ENCODE measurements at places on chromosomes 3 and 15.

DNA sequence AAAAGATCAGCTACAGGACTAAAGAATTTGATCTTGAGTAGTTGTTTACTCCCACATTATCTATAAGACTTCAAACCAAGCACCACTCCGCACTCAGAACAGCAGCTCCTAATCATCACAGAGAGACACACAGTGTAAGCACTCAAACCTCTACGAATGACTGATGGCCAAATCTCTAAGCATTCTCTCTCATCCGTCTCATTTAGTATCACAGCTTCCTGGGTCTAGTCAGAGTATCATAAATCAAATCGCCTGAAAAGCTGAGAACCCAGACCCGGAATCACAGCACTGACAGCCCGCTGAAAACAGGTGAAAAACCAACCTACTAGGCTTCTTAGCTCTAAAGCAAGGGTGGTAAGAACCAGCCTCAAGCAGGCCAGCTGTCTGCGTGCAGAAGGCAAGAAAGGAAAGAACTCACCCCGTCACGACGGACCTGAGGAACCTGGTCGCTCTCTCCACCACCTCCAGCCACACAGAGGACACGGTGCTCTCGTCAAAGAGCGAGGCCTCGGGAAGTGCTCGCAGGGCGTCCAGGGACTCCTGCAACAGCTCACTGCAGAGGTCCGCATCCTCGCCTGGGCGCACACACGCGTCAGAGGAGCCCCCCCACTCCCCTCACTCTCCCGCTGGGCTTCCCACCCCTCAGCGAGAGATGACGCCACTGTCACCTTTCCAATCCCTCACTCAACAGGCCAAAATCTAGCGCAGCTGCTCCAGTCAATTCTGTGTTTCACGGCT, 47.9 kb downstream of the HERC2 start:
- no peak for DNase-seq

DNA sequence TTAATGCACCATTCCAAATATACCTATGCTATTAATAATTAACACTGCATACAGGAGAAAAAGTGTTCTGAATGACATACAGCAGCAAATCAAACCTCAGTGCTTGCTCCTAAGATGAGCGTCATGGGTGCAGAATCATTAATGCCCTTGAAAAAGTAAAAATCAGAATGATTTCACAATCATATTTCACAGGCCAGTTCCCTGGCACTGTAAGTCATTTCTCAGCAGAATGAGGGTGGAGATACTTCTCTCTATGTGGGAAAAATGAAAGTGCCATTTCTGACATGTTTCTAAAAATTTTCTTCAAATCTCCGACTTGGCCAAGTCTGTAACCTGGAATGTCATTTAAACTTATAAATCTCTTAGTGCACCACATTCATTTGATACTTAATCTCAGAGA, 549.8 kb upstream of the AGTR1 start:
- DNase-seq, result no peak

DNA sequence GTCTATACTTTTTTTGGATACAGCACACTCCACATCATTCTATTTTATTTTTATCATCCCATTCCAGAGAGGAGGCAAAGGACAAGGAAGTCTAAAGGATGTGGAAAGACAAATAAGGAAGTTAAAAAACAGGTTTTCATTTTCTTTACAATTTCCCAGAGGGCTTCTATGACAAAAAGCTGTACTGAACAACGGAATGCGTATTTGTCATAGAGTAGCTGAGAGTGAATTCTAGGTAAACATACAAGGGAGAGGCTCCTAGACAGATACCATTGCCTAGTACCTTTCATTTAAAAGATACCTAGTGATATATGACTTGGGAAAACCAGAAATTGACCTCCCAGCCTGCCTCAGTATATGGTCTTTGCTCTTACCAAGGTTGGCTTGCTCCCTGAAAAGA, 341.7 kb downstream of the FHIT start:
- DNase-seq, result no peak

GRCh38 chr3:43691120-43691995, 620 bp downstream of the ABHD5 start:
- peak; percentile 7 for DNase-seq

GRCh38 chr3:195195321-195196209, 75.4 kb downstream of the XXYLT1 start:
- peak; percentile 91 for DNase-seq

DNA sequence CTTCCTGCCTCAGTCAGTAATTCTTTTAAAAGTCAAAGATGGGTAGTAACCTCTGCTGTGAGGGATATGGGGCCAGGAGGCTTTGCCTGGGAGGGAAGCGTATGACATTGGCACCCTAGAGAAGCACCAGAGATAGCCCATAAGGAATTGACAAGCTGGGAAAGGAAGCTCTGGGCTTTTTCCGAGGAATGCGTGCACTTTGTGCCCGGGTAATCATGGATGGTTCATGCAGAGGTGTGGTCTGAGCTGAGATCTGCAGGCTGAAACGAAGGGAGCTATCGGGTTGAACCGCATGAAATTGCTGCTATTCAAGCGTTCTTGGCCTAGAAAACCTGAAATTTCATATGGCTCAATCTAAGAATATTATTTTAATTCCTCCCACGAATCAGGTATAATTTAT, 127.7 kb upstream of the TLE3 start:
- no peak for DNase-seq

DNA sequence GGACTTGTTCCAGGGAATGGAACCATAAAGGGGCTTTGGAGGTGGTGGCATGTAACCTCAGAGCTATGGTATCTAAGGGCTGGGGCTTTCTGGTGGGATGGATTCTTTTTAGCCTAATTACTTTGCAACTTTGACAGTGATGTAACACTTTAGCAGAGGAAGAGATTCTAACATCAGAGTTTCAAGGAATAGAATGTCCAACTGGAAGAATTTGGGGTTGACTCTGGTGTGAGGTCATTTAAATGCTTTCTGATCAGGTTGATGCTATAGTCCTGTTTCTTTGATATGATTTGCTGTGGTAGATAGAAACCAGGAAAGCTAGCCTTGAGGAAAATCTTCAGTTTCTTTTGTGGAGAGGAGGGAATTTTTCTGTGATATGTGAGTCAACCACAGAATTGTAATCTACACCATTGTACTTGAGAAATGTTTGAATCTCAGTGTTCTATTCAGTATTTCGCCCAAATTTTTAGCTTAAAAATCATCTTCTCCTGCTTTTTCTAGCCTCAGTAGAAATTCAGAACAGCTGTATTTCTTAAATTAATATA, 40.0 kb downstream of the ATP2C1 start:
- DNase-seq, result no peak

DNA sequence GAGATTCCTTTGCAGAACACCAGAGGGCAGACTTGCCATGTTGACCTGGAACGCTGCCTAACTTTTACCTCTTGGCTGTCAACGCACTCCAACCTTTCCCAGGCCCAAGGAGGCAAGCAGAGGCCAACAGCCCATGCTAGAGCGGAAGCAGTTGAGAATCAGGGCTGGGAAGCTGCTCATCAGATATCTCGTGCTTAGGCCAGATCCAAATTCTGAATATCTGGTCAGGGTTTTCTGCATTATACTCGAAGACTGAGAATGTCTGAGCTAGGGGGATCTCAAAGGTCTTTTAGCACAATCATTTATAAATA, 2.5 kb downstream of the XIRP1 start:
- DNase-seq, result no peak

- DNase-seq, result no peak
Observed at GRCh38 chr3:57151021-57151449, 14.1 kb downstream of the IL17RD start.

DNA sequence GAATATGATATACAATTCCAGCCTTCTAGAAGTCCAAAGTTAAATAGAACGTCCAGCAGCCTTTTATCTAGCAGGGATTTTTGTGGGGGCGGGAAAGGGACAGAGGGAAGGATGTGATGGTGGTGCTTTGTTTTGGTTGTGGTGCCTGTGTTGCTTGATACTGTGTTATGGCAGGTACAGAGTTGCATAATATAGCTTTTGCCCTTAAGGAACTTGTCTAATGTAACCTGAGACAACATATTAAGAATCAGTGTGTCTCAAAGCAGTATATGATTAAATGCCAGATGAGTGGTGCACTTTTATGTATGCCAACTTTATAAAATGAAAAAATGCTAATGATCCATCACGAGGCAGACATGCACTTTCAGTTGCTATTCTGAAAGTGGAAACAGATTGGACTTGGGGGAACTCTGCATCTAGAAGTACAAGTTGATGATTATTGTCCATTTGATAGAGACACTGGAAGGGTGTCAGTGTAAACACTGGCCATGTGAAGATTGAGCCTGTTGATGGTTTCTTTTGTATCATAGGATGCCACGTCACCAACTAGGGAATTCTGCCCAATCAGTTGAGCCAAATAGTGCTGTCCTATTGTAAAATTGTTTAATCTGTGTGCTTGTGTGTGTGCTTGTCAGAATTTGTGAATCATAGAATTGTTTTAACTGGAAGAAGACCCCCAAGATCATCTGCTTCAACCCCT, 23.0 kb downstream of the NEO1 start:
- no peak for DNase-seq

- no peak for DNase-seq
Observed at GRCh38 chr3:99163314-99163713, 261.8 kb upstream of the DCBLD2 start.

DNA sequence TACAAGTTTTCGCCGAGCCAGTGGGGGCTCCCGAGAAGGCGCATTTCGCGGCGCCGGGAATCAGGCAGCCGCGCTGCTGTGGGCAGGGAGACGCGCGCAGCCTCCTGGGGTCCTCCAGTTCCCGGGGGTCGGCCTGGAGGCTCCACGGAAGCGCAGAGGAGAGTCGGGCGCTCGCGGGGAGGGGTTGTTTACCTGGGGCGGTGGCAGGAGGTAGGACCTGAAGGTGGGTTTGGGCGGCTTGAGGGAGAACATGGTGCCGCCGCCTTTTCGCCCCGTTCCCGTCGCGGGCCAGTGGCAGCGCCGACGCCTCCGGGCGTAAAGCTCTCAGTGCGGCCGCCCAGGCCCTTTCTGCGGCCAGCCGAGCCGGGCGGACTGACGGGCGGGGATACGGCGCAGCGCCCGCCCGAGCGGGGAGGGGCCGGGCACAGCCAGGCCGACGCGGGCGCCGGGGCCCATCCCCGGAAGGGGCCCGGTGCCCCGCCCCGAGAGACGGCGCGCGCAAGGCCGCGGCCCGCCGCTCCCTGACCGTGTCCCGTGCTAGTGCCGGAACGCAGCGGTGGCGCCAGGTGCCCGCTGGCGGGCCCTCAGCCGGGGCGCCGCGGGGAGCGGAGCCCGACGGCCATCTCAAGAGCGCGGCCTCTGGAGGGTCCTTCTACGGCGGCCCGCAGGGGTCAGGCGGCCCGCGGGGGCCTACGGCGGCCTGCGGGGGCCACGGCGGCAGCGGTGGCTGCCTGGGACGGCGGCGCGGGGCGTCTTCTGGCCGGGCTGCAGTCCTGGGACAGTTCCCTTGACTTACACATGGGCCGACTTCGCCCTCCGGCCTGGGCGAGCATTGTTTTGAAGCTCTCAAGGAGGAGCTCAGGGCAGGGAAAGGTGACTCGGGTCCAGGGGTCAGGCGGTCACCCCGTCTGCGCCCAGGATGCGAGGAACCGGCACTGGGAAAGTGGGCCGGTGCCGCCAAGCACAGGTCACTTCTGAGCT, at the start of gene MTMR10:
Gene MTMR10 (minus strand): TSS at position 374 of the 981 bp plus-strand sequence. CDS start 122 bp downstream, at position 252.
- DNase-seq, result no peak

DNA sequence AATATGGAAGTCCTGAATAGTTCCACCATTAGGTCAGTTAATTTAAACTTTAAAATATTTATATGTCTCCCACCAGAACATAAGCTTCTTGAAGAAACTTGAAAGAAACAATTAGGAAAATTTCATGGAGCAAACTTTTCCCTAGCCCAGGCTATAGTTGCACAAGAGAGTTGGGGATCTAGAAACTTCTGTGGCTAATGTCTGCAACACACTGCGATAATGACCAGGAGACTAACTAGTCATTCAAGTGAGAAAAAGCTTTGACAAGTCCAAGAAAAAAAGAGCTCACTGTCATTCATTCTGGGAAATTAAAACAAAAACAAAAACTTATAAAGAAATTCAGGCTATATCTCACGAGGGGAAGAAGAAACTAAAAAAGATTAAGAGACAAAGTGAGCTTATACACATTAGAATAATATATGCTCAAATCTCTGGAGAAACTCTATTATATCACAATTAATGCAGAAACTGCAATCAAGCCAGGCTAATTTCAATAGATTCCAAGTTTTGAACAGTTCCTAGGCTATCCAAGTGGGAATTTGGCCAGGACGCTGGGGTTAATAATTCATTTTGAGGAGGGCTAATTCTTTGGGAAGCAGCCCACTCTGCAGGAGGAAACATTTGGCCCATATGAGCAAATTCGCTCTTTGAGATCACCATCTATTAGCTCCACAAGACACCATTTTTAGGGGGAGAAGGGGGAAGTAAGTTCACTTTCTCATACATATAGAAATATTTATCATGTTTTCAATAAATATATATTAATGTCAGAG, 134.6 kb downstream of the MEIS2 start:
- DNase-seq, result no peak

- peak; percentile 44 for DNase-seq
Observed at GRCh38 chr3:174614036-174614435, 245.1 kb upstream of the NAALADL2 start.

DNA sequence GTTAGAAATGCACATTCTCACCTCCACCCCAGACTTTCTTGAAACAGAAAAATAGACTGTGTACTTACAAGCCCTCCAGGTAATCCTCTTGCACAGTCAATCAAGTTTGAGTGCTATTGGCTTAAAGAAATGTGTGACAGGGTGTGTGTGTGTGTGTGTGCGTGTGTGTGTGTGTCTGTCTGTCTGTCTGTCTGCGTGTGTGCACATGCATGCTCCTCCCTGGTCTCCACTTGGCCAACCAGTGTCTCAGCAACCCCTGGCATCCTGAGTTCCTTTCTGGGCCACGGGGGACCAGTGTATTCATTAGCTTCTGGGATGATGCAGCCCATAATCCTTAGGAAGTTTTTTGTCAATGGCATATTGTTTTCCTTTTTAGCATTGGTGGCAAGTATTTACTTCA, 128.8 kb upstream of the IL12A start:
- DNase-seq, result no peak

GRCh38 chr3:41477399-41478014, 278.2 kb downstream of the CTNNB1 start:
- no peak for DNase-seq

- no peak for DNase-seq
Observed at GRCh38 chr3:94024385-94024784, 4.0 kb downstream of the STX19 start.

GRCh38 chr3:64340641-64341101, 115.4 kb upstream of the PRICKLE2 start:
- DNase-seq, result no peak

DNA sequence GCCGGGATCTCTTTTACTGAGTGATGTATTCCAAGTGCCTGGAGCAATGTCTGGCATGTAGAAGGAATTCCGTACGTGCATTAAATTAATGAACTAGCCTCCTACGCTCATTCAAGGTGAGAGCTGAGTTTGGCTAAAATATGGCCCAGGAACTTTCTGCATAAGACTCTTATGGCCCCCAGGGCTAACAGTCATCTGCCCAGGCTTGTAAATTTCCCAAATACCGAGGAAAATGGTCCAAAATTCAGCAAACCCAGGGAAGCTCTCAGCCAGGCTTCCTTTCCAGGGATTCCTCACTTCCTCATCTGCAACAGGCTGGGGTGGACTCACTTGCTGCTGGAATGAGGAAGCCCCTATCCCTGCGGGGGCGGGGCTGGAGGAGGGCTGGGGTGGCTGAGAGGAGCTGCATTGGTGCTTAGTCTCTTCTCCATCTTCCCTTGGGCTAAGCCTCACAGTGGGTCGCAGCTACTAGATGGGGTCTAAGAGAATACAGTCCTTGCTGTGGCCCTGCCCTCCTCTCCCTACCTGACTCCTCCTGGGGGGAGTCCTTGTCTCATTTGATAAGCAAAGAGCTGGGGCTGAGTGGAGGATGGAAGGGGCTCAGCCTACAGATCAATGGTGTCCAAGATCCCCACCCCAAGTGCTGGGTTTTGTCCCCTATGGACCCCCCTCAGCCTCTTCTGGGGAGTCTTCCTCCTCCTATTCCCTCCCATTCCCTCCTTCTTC, 28.5 kb upstream of the APOD start:
- no peak for DNase-seq
